ENCODE measurements at places on chromosomes 11 and 22.

DNA sequence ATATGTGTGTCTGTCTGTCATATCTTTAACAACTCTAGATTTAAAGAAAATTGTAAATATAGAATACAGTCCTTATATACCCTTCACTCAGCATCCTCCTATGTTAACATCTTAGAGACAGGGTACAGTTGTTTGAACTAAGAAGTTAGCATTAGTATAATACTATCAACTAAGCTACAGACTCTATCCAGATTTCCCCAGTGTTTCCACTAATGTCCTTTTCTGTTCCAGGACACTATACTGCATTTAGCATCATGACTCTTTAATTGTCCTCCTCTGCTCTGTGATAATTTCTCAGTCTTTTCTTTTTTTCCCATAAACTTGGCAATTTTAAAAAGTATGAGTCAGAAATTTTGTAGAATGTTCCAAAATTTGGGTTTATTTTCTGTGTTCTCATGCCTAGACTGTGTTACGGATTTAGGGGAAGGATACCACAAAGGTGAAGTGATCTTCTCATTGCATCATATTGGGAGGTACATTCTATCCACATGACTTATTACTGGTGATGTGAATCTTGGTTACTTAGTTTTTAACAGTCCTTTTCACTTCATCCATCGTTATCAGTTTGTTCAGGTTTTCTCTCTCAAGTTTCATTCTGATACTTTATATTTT lies 168.4 kb downstream of the SBF2 start:
- DNase-seq = no peak

- DNase-seq = no peak
Measured at GRCh38 chr11:108117746-108118371, 3.5 kb upstream of the ACAT1 start.

DNA sequence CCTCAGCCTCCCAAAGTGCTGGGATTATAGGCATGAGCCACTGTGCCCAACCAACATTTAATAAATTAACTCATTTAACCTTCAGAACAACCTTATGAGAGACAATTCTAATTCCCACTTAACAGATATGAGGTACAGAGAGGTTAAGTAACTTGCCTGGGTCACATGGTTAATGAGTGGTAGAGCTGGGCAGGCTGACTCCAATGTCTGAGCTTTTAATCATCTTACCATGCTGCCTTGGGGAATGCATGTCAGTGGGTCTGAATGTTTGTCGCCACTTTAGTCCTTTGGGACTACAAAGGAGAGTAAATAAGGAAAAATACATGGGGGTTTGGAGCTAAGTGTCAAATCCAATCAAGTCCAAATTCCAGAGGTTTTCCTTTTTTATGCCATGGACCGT lies 11.2 kb upstream of the PIK3C2A start:
- no peak for DNase-seq

GRCh38 chr11:60974726-60975125 lies 3.2 kb downstream of the CD6 start:
- no peak for DNase-seq

DNA sequence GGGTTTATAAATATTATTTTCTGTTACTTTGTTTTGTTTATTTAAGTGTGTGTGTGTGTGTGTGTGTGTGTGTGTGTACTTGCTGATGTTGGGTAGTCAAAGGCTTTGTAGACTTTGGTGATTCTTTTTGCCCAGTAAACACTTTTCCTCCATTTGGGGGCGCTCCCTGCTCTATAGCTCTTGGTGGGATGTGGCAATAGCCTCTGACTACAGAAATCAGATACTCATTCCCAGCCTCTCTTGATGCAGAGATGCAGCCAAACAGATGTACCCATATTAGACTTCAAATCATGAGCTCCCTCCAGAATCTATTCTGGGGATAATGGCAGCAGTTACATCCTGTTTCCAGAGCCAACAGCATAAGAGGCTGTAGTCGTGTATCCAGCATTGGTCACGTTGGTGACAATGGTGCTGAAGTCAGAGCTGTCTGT lies 33.4 kb upstream of the APOL5 start:
- DNase-seq = no peak

GRCh38 chr11:109425554-109425953 lies 3.6 kb downstream of the C11orf87 start:
- no peak for DNase-seq

DNA sequence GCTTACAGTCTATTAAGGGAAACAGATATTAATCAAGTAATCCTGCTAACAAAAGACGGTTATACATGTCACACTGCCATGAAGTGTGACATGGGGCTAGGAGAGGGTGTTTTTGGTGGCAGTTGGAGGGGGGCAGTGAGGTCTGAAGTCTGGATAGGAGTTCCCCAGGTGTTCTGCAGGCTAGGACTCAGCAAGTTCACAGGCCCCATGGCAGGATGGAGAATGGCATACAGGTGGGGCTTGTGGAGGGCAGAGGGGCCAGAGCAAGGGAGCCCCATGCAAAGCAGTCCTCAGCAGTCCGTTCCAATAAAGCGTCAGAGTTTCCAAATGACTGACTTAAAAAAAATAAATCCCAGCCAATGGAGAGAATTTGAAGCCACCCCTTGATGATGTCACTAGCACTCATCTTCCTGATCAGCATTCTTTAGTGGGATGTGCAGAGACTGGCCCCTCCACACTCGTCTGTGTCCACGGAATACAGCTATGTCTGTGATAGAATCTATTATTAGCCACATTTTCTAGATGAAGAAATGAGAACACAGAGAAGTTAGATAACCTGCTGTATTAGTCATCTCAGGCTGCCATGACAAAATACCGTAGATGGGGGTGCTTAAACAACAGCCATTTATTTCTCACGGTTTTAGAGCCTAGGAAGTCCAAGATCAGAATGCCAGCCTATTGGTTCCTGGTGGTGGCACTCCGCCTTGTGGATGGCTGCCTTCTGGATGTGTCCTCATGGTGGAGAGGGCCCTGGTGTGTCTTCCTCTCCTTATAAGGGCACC lies 32.6 kb downstream of the PRDM11 start:
- DNase-seq = no peak

DNA sequence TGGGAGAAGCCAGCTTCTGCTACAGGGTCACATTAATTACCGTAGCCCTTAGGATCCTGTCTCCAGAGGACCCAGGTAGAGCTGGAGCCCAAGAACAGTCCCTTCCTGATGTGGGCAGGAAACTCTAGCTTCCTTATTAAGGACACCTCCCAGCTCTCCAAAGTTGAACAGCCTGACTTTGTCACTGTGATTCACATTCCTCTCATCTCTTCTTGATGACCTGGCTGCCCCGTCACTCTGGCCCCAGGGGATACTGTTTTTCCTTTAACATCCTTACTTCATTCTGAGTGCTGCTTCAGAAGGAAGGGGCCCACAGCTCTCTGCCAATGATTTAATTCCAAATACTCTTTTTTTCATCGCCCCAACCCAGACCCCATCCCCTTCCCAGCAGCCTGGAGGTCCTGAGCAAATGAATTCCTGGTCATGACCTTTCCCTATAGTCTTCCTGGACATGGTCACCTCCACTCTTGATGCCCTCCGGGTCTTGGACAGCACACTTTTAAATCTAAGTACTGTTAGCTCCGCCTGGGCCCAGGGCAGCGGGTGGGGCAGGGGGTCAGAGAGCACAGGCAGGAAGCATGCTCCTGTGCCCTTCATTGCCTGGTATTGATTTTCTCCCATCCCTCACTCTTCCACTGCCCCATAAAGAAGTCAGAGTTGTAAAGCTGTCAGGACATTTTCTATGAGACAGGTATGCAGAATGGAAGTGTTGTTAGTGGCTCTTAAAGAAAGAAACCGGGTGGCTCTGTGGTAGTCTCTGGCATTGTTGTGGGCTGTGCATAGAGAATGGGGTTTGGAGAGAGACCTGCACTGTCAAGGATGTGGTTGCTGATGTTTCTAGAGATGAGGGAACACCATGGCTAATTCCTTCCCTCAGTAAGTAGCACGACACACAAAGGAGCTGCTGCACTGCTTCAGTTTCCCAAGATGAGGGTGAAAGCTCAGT lies 22.3 kb upstream of the SPON1 start:
- DNase-seq = no peak

DNA sequence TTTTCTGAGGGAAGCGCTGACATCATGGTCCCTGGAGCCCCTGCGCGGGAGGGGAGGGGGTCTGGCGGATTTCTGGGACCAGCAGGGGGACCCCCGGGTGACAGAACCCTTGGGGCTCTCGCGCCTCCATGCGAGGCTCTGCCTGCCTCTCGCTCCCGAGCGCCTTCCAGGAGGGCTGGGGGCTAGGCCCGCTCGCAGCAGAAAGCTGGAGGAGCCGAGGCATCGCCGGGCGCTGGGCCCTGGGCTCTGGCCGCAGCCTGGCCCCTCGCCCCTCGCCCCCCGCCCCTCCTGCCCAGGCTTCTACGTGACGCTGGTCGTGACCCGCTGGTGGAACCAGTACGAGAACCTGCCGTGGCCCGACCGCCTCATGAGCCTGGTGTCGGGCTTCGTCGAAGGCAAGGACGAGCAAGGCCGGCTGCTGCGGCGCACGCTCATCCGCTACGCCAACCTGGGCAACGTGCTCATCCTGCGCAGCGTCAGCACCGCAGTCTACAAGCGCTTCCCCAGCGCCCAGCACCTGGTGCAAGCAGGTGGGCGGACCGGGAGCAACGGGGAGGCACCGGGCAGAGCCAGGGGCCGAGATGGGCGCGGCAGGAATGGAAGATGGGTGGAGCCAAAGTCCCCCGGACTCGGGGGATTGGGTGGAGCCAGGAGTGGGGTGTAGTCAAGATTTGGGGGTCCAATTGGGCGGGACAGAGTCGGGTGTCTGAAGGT lies 5.4 kb downstream of the BEST1 start:
- no peak for DNase-seq

DNA sequence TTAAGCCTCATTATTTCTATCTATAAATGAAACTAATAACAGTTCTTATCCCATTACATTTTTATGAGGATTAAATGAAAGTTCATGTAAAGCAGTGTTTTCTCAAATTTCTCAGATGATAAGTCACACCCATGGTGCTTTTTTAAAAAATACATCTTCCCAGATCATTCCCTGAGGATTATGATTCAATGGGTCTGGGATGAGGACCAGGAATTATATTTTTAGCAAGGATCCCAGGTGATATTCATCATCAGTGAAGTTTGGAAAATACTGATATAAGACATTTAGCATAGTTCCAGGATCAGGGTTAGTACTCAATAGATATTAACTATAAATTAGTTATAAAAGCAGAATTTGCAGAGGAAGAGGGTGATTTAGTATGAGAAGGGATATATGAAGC lies 89.1 kb downstream of the BBOX1 start:
- no peak for DNase-seq

DNA sequence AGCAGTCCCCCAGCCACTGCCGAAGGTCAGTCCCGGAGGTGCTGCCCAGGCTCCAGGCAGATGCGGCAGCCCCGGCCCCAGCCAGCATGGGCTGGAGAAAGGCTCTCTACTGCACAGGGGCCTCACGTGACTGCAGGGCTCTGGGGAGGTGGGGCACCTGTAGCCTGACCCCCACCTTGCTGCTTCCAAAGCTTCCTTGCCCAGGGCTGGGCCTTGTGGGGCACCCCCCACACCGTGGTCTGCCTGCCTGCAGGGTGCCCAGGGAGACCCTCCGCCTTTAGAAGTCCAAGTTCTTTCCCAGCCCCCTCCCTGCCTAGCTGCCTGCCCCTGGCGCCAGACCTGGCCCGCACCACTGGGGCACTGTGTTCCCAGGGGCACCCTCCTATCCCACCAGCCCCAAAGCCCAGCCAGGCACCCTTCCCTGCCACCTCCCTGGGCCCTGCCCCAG lies 28.4 kb upstream of the TXNRD2 start:
- no peak for DNase-seq

All from activated CD4-positive, alpha-beta T cell treated with anti-CD3 and anti-CD28 coated beads for 24 hours (primary cell).